NCI-H226 (cell line): ENCODE measurements at places on chromosomes 1 and 21.

GRCh38 chr1:167186771-167187170 is 33.9 kb upstream of the POU2F1 start:
- DNase-seq, result no peak

DNA sequence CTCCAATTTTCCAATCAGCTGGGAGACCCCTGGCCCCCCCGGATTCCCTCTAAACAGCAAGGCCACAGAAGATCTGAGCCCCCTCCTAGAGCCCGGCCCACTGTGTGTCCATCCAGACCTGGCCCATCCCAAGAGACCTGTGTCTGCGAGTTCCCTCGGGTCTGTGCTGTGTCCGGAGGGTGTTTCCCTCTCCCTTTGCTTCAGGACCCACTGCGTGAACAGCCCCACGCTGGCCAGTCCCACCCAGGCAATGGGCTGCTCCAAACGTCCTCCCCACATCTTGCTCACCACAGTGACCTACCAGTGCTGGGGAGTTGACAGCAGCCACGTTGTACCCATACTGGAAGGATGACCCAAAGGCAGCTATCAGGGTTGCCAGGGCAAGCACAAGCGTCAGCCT is 11.6 kb downstream of the SLC2A5 start:
- no peak for DNase-seq

- peak; percentile 50 for DNase-seq
Measured at GRCh38 chr1:203153989-203154821, 21.4 kb downstream of the MYBPH start.

- DNase-seq, result no peak
Measured at GRCh38 chr1:67973051-67973450, 77.4 kb downstream of the DIRAS3 start.

DNA sequence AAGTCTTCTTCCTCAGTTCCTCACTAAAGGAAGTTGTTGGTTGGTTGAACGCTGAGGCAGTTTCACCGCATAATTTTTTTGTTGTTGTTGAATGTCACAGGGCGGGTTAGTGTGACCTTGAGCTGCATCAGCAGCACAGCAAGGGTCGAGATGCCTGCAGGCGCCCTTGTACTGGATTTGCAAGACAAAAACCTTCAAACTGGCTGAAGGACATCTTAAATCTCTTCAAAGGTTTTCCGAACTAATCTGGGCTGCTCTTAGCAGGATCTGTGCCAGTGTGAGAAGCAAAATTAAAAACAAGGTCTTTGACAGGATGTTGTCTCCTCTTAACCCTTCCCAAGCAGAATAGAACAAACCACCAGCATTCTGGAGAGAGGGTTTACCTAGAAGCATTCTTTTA is 59.4 kb downstream of the NRIP1 start:
- no peak for DNase-seq

DNA sequence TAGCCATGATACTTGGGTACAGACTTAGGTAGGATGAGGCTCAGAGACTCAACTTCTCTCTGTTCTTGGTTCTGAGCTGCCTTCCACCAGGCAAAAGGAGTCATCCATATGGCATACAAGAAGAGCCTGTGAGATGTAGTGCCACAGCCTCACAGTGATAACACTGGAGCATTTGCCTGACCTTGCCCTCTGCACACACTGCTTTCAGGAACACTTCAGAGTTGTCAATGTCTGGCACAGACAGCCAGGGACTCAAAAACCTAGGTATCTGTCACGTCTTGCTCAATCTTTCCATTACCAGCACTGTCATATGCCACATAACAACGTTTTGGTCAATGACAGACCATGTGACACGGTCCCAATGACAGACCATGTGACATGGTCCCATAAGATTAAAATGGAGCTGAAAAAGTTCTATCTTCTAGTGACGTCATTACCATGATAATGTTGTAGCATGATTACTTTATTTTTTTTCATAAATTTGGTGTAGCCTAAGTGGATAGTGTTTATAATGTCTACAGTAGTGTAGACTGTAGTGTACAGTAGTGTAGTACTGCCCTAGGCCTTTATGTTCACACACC is 199.9 kb upstream of the CTTNBP2NL start:
- no peak for DNase-seq

DNA sequence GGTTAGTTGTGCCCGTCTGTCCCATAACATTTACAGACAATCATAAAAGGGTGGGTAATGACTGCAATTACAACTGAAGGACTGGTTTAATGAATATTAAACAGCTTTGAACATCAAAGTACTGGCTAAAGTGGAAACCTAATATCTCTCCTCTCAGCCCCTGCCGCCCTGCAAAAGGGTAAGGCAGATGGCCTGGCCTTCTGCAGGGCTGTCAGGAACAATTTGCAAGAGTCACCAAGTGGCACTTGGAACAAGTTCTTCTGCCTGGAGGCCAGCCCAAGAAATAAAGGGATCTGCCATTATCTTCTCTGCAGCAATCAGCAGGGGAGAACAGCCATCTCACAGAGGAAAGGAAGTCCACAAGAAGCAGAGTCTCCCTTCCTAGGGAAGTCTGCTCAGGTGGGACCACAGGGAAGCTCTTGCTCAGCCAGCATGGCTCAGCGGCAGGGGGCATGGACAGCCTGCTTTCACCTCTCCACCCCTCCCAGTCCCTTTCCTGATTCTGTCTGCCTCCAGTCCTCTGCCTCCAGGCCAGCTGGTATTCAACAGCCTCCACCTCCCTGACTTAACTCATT is 96.1 kb downstream of the TRABD2B start:
- DNase-seq, result no peak

DNA sequence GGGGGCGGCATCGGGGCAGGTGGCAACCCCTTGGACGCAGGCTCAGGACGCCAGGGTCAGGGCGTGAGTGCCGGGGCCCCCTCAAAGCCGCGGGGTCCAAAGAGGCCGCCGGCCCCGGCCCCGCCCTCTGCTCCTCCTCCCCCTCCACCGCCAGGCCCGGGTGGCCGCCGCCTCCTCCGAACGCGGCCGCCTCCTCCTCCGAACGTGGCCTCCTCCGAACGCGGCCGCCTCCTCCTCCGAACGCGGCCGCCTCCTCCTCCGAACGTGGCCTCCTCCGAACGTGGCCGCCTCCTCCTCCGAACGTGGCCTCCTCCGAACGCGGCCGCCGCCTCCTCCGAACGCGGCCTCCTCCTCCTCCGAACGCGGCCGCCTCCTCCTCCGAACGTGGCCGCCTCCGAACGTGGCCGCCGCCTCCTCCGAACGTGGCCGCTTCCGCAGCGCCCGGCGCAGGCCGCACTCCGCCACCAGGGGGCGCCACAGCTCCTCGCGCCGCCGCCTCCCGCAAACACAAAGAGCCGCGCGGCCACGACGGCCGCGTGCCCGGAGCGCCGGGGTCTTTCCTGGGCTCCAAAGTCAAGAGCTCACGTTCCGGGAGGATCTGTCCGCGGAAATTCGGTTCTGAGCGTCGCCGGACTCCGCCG is 19.3 kb upstream of the SAMD11 start:
- peak; percentile 84 for DNase-seq

- peak; percentile 98 for DNase-seq
Measured at GRCh38 chr1:206890125-206891060, 6.8 kb upstream of the IL24 start.

GRCh38 chr21:21279193-21279901 is 281.1 kb downstream of the NCAM2 start:
- DNase-seq, result no peak

DNA sequence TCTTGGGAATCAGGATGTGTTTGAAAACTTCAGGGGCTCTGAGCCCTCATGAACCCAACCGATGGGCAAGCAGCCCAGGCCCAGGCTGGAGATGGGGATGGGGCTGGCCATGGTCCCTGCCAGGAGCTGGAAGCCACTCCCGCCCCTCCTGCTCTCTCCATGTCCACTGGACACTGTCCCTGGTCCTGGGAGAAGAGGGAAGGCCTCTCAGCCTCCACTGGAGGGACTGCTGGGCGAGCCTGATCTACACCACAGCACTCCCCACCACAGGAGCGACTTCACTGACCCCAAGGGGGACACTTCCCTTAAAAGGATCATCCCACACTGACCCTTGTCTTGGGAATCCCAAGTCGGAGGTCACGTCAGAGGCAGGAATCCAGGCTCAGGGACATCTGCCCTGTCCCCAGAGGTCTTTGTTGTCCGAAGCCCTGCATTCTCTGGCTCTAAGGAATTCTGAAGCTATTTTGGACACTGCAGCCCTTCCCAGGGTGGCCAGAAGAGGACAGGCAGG is 16.9 kb upstream of the COL18A1 start:
- DNase-seq, result no peak

DNA sequence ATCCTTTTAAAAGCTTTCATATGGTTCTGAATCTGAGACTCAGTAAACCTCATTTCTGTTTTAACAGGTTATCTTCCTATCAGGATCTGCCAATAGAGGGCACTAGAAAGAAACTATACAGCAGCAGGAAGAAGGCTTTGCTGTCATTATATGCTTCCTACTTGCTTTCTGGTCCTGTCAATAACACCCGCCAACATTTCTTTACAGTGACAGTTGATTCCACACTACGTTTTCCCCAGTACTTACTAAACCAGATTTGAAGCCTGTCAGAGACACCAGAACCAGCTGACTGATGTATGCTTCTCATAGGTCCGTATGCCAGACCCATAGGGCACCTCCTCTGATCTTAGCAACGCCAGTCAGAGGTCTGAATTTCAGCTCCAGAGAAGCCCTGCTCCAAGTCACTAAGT is 341.0 kb upstream of the NEGR1 start:
- DNase-seq, result peak; percentile 25

DNA sequence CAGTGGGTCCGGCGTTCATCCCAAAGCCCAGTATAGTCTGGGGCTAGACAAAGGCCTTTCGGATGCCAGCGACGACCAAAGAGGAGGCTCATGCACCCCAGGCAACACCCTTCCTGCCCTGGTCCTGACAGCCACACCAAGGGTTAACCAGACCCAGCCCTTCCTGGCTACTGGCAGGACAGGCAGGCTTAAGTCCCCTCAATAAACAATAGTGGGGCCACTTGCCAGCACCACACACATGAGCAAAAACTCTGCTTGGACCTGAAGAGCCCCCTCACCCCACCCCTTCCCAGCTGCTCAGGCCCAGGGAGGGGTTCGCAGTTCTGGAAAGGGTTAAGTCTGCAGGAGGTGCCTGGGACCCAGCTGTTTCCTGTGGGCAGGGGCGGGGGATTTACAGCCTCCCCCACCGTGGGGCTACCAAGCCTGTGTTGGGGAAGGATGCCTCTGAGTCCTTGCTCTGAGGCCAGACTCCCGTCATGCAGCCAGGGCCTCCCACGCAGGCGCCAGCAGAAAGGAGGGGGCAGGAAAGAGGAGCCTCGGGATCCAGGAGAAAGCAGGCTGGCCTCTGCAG is 18.2 kb downstream of the PHLDA3 start:
- peak; percentile 82 for DNase-seq

GRCh38 chr1:212539737-212540430 is 68.7 kb upstream of the ATF3 start:
- DNase-seq, result no peak

DNA sequence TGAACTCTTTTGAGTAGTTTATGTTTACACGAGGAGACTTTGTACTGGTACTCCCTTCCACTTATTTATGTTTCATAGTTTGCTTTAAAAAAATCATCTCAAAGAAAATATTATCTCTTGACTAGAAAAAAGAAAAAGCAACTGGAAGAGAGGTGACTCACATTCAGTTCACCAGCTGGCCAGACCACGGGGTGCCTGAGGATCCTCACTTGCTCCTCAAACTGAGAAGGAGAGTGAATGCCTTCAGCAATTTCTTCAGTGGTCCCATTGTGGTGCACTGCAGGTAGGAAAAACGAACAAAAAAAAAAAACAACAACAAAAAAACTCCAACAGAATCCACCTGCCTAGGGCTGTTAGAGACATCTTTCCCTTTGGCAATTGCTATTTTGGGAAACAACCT is 102.9 kb downstream of the PTPRC start:
- DNase-seq, result peak; percentile 28

- DNase-seq, result no peak
Measured at GRCh38 chr1:241808265-241808664, 39.7 kb upstream of the EXO1 start.

DNA sequence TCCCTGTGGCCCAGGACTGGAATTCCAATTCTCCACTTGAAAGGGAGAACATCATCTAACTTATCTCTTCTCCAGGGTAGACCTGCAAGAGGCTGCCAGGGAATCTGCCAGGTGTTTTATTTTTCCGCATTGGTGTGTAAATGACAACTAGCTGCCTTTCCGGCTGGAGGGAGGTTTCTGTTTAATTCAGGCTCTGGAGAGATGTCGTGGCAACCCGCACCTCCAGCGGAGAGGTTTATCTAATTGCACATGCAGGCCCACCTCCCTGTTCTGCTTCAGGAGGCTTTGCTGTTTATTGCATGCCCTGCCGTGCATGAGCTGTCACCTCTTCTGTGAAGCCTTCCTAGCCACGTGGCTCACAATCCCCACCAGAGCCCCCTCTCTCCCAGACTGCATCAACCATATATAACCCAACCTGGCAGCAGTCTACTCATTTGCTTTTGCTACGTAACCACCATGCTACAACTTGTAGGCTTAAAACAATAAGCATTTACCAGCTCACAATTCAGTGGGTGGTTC is 151.6 kb downstream of the C1orf94 start:
- DNase-seq, result no peak

- peak; percentile 91 for DNase-seq
Measured at GRCh38 chr1:27366411-27367159, at the start of gene MAP3K6. TSS of gene MAP3K6 (minus strand) at chr1:27366961. CDS start at chr1:27366597, 364 bp downstream.

GRCh38 chr21:45322960-45323461 is 35.3 kb upstream of the POFUT2 start:
- DNase-seq, result peak; percentile 46

- no peak for DNase-seq
Measured at GRCh38 chr1:202263628-202264027, 70.0 kb downstream of the LGR6 start.

DNA sequence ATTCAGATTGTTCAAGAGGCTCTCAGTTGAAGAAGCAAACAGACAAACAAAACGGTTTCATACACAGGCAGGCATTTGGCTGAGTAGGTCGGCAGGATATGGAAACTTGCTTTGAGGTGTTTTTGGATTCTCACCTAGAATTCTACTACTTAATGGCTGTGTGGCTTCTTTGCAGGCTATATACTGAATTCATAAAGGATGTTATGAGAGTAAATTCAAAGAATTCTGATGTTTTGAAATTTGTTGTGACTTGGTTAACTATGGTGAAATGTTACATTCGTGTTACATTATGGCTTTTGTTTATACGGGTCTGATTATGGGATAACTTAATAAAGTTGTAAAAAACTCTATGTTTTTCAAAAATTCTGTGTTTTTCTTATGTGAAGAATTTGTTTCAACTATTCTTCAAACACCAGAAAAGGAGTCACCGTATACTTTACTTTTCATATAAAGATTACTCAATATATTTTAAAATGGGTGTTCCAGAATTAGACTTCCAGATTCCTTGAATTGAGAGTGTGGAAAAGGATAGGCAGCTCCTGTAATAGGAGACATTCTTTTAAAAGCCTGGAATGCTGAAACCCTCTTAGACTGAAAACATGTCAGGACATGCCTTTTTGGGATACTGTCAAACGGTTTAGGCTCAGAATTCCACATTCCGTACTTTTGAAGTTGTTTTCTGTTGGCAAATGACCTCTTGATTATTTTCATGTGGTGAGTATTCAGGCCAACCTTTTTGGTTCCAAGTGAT is 8.2 kb upstream of the IRF2BP2 start:
- DNase-seq, result no peak
